ENCODE measurements at places on chromosomes 2 and 18.

GRCh38 chr2:135664623-135665068 is 77.0 kb upstream of the UBXN4 start:
- no peak for DNase-seq

GRCh38 chr2:128422571-128422970 is 103.9 kb upstream of the HS6ST1 start:
- no peak for DNase-seq

GRCh38 chr2:110860630-110861029 is 128.3 kb downstream of the ACOXL start:
- no peak for DNase-seq

GRCh38 chr2:68662466-68662865 is 19.1 kb downstream of the PROKR1 start:
- DNase-seq = no peak

DNA sequence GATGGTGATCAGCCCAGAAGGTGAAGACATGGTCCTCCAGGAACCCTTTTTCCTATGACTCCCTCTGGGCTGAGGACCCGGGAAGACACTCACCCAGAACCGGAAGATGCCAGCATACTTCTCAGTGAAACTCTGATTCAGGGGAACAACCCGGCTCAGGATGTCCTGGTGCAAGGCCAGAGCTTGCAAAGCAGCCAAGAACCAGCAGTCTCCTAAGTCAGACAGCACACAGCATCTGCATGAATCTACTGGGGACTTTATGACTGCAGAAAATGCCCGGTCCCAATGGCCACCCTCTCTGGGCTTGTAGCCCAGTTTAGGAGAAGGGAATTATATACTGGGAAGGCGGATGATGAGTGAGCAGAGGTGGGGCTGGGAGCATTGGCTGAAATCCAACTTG is 15.3 kb downstream of the CAPN14 start:
- no peak for DNase-seq

GRCh38 chr18:55318951-55319441 is 269.0 kb downstream of the TCF4 start:
- DNase-seq = no peak

GRCh38 chr2:223894968-223895367 is 50.2 kb downstream of the WDFY1 start:
- no peak for DNase-seq

- DNase-seq = peak; percentile 54
Measured at GRCh38 chr2:29394981-29395350, 279.8 kb downstream of the CLIP4 start.

GRCh38 chr2:104901037-104901881 is 47.3 kb downstream of the POU3F3 start:
- DNase-seq = peak; percentile 47

DNA sequence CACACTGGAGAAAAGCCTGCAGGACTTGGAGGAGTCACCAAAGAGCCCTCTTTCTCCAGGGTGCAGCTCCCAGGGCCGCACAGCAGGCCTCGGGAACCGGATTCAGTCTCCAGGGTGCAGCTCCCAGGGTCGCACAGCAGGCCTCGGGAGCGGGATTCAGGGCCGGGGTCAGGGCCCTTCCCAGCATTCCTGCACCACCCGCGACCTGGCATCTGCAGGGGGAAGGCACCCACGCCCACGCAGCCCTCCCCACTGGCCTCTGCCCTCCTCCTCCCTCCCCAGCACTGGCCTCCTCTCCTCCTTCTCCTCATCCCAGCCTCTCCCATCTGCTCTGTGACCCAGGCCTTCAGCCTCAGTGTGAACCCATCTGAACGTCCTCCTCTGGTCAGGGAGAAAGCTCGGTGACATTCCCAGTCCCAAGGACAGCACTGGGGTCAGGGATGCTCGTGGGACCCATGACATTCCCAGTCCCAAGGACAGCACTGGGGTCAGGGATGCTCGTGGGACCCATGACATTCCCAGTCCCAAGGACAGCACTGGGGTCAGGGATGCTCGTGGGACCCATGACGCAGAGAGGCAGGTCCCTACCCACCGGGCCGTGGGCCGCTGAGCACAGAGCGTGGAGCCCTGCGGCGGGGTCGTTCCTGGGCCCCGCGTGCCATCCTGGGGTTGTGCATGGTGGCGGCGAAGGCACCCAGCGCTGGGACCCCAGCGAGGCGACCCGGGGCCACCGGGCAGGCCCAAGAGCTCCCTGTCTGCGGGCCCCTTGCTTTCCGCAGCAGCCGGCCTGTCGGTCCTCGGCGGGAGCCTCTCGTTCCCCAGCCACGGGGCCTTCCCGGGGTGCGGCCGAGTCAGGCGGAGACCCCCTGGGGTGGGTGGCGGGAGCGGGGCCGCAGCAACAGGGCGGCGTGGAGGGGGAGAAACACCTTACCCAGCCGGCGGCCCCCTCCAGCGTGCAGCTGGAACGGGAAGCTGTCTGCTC is 550.2 kb upstream of the SALL3 start:
- no peak for DNase-seq

DNA sequence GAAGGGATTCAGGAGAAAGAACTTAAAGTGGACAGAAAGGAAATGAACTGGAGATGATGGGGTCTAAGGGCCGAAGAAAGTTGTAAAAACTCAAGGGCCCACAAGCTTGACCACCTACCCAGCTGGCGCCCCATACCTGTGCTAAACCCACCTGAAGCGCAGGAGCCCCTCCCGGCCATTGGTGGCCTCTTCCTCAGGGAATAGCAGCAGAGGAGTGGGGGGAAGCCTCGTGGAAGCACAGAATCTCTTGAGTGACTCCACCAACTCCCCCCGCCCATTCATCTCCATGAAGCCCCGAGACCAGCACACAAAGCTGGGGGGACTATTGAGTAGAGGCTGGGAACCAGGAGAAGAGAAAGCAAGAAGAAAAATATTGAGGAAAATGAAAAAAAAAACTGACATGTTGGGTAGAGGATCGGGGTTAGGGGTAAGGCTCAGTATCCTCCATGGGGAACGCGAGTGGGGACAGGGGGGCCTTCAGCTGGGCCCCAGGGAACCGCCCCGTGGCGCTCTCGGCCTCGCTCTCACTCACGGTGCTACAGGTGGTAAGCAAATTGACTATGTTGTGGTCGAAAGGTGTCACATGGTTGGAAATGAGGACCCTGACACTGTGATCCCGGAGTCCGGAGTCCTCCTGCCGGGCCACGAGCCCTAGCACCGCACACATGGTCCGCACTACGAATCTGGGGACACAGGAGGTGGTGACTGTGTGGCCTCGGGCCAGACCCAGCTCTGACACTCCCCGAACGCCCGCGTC is 728 bp downstream of the AUP1 start:
- DNase-seq = no peak

DNA sequence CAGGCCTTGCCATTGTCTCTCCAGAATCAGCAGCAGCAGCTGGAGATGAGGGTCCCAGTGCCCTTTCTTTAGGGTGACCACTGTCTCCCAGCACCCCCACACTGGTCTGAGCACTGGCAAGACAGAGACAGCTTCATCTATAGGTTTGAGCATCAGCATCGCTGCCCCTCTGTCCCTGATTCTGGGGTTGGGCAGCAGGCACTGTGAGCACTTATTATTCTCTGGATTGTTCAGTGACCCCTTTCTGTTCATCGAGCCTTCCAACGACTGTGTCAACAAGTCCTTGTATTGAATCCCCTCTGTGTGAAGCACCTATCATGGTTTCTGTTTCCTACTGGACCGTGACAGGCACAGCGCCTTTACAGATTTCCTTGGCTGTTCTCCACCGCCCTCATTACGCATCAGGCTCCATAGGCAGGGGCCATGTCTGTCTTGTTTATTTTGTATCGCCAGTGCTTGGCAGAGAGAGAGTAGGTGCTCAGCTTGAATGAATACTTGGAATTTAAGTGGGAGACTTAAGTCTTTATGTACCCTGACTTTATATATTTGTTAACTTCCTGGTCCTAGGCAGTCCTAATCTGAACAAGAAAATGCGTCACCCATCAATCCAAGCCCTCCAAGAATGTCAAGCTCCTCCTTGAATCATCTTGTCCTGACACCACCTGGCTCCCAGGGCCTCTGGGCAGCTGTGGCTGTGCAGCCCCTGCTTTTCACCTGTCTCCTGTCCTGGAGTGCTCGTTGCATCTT is 11.4 kb downstream of the MALL start:
- no peak for DNase-seq

DNA sequence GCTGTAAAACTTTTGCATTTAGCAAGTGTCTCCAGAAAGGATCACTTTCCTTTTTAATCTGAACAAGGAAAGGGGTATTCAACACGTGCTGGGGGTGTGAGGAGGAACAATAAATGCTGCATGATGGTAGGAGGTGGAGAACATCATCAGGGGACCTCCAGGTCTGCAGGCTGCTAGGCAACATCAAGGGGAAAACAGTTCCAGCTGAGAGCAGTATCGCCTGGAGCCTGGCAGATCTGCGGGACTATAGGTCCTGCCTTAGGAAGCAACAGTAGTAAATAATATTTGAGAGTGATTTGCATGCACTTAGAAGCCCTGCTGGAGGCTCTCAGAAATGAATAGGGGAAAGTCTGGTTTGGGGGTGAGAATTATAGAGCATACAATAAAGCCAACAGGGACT is 175.6 kb downstream of the SUCLG1 start:
- no peak for DNase-seq

DNA sequence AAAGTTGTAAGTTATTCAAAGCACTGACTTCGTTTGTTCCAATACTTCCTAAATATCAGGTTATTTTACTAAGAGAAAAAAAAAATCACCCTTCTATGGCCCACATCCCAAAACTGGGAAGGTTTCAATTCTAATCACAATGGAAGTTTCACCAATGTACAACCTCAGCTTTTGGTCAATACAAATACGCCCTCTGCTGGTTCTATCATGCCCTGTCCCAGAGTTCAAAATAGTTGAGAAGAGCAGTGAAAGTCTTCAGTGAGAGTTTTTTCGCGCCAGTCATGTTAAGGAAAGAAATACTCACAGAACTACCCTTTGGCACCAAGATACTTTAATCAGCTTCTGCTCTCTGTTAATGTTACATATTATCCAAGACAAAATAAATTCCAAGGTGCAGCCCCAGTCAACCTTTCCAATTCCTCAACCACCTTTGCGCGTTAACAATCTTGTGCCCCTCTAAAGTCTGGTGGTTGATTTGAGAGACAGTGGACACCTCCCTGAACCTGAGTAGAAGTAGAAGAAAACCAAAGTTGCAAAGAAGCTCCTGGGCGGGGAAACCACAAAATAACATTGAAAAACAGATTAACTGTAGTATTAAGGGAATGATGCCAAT is 59.9 kb downstream of the SUMO1 start:
- DNase-seq = peak; percentile 55

- no peak for DNase-seq
Measured at GRCh38 chr2:54401554-54401953, 54.6 kb upstream of the SPTBN1 start.

- DNase-seq = no peak
Measured at GRCh38 chr18:3409811-3410210, 40.2 kb upstream of the TGIF1 start.

DNA sequence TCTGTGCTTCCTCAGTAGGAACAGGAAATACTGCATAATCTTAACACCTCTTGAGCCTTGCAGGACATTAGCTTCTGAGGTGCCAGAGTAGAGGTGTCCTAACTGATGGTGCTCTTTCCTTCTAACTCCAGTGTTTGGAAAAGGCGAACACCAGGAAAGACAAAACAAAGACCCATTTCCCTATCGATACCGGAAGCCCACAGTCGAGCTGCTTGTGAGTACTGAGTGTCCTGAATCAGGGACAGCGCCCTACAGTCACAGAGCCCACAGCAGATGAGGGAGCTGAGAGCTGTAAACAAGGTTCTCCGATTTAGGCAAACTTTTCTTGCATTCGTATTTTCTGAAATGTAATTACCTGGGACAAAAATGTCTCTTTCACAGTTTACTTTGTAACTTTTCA is 50.7 kb downstream of the SLC14A2 start:
- no peak for DNase-seq

- DNase-seq = no peak
Measured at GRCh38 chr18:26504831-26505230, 43.5 kb downstream of the KCTD1 start.

GRCh38 chr18:45820106-45820745 is 5.2 kb upstream of the SIGLEC15 start:
- no peak for DNase-seq

DNA sequence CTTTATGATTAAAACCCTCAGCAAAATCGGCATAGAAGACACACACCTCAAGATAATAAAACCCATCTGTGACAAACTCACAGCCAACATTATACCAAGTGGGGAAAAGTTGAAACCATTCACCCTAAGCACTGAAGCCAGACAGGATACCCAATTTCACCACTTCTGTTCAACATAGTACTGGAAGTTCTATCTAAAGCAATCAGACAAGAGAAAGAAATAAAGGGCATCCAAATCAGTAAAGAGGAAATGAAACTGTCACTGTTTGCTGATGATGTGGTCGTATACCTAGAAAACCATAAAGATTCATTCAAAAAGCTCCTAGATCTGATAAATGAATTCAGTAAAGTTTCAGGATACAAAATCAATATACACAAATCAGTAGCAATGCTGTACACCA is 16.4 kb upstream of the RPRD1A start:
- no peak for DNase-seq

- no peak for DNase-seq
Measured at GRCh38 chr18:62784338-62784965, 69.1 kb downstream of the PHLPP1 start.

DNA sequence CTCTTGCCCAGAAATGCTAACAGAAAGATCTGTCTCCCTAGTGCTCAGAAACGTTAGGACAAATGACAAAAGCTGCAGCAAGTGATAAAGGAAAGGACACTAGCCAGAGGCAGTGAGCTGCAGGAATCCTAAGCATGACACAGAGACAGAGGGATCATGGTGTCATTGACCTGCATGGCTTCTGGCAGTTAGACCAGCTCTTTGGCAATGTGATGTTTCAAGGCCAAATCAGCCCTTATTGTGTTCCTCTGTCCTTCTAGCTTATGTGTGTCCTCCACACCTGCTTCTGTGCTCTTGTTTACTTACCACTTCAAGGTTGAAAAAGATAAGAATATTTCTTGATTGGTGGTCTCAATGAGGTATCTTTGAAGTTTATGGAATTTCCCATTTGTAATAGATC is 120.8 kb downstream of the RHBDD1 start:
- DNase-seq = no peak

- no peak for DNase-seq
Measured at GRCh38 chr2:56464613-56465012, 280.8 kb downstream of the CCDC85A start.

- DNase-seq = no peak
Measured at GRCh38 chr18:46411191-46411828, 245.7 kb downstream of the LOXHD1 start.

DNA sequence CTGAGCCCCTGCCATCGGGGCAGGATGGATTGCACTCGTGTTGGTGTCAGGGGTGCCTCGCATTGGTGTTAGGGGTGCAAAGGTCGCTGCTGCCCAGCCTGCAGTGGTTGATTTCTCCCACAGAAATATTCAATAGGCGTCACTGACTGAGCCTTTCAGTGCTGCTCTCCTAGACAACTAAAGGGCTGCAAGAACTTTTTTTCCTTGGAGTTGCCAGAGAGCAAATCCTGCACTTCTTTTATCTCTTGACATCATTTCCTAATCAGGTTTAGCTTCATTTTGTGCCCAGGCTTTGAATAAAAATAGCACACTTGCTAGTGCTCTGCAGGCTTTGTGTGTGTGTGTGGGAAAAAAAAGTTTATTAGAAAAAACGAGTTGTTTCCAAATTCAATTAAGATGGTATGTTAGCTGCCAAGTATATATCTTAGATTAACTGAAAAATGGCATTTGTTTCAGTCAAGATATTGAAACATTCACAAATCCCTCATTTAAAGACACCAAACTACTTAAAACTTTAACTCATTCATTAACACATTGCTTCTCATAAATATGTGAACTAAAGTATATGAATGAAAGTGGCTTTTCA is 125.6 kb downstream of the SOCS6 start:
- no peak for DNase-seq

GRCh38 chr2:54176577-54176976 is 61.2 kb downstream of the ACYP2 start:
- DNase-seq = peak; percentile 71

GRCh38 chr2:5540856-5541255 is 151.3 kb upstream of the SOX11 start:
- DNase-seq = no peak
